Anterior cingulate cortex (tissue), 58 donors: ENCODE measurements at places on chromosomes 2 and 18.
A peak's percentile ranks its signal among the peaks of the same experiment; 100 is the strongest.

DNA sequence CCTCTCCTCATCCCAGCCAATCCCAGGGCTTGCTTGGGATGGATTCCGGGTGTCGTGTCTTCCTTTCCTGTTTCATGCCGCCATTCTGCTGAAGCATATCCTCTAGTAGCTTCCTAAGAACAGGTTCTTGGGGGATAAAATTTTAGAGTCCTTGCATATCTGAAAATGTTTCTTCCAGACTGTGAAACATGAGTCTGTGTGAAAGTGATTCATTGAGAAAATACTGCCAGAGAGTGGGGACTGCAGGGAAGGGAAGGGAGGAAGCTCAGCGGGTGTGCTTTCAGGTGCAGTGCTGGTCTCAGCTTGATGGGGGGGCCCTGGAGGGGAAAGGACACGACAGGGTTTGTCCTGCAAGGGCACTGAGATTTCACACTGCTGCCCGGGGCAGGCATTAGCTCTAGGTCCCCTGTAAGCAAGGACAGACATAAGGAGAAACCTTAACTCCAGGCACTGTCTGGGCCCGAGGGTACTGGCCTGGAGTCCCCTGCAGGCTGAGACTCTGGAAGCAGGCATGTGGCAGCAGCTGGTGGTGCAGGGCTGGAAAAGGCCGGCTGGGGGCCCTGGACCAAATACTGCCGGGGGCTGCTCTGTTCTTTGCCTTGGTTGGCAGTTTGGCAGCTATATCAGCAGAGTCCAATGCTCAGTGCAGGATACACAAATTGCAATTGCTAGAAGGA is 97.6 kb upstream of the HS6ST1 start:
- DNase-seq, result no peak

DNA sequence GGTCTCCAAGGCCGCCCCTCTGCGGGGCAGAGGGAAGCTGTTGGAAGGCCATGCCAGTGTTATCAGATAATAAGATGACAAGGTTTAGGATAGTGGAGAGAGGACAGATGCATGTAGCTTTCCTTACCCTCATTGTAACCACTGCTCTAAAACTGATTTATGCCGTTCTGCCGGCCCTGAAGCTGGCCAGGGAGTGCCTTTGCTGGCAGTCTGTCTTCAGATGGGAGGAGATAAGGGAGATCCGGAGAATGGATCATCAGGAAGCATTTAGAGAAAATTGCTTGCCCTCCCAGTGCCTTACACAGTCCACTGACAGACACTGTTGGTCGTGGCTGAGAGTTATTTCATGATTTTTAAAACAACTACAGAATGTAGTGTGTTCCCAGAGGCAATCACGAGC is 35.4 kb upstream of the MYO3B start:
- DNase-seq, result no peak

GRCh38 chr2:49616800-49617199 is 462.5 kb upstream of the FSHR start:
- no peak for DNase-seq

DNA sequence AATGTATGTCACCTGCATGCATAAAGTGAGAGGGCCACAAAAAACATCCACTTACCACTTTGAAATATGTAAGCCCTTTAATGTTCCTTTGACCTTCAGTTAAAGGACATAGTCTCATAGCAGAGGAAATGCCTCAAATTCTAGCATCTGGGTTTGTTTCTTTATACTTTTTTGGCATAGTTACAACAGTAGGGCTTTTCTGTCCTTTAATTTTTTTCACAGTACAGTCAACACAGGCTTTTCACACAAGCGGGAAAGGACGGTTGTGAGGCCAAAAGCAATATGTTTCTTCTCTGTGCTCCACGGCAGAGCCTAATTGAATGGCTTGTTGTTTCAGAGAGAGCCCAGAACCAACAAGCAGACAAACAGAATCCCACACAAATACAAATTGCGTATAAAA is 57.6 kb downstream of the CRIM1 start:
- DNase-seq, result no peak

GRCh38 chr18:55343396-55344073 is 244.5 kb downstream of the TCF4 start:
- DNase-seq, result peak; percentile 43

GRCh38 chr18:26335571-26336487 is 109.6 kb downstream of the TAF4B start:
- DNase-seq, result no peak

DNA sequence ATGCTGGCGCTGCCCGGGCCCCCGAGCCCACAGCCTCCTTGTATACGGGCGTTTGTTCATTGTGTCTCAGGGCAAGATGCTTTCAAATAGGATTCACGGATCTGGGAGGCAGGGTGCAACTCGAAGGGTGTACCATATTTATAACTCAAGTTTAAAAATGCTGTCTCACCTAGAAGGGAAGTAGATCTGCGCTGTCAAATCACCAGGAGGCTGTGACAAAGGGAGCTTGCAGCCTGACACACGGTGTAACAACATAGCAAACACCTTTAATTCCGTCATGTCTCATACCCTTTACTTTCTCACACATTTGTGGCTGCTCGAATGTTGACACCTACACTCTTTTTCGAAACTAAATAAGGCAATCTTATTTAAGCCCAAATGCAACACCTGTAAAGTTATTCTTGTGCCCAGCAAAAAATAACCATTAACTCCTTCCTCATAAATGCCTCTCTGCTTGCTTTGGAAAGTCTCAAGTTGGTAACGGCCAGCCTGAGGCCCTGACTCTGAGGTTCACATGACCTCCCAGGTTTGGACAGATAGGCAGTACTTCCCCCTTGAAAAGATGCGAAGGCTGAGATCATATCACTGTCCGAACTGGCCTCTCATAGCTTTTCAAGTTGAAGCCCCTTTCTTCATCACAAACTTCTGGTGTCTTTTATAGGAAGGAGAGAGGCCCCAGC is 11.6 kb downstream of the ZEB2 start:
- peak; percentile 62 for DNase-seq
